CD8-positive, alpha-beta memory T cell (primary cell): ENCODE measurements at places on chromosomes 5 and 9. TPM values are rescaled to one million over a fixed set of nuclear protein-coding genes. Genes with fewer than 3 reads are reported as not detected.

GPR150 gene
- 0.26 TPM for total RNA-seq

FLT4 gene
- total RNA-seq = 8.2 TPM

PLAC8L1 gene
- total RNA-seq = 0.53 TPM

GAPT gene
- total RNA-seq = 0.26 TPM

WDR38 gene
- not detected for total RNA-seq

DNA sequence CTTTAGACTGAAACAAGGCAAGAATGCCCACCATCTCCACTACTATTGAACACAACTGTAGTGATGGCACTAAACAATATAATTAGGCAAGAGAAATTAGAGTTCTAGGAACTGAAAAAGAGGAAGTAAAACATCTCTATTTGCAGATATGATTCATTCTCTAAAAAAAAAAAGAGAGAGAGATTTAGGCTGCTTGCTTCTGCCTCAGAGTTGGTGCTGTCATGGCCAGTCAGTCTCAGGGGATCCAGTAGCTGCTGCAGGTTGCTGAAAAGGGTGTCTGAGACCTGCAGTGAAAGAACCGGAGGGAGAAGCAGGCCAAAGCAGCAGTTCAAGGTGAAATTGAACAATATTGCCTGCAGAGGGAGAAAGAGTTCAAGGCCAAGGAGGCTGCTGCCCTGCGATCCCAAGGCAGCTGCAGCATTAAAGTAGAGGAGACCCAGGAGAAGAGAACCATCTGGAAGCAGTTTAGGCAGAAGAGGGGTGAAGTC lies 72.5 kb downstream of the AP3B1 start:
- H3K27ac ChIP-seq = no peak overlapping the region
- no peaks in the 10 kb centered on the region for H3K4me1 ChIP-seq
- no peaks in the 10 kb centered on the region for H3K27me3 ChIP-seq
- no peak overlapping the region for H3K4me3 ChIP-seq
- no peaks in the 10 kb centered on the region for H3K36me3 ChIP-seq
- DNase-seq = no peak

- peaks cover 18% of the 10 kb centered on the region for H3K36me3 ChIP-seq
- H3K4me1 ChIP-seq = peaks cover 34% of the 10 kb centered on the region
- no peak overlapping the region for H3K4me3 ChIP-seq
These were observed 43.9 kb downstream of the PRRT1B start for GRCh38 chr9:131589124-131589711.

- no peak for DNase-seq
- no peak overlapping the region for H3K4me3 ChIP-seq
- no peaks in the 10 kb centered on the region for H3K4me1 ChIP-seq
- no peak overlapping the region for H3K27ac ChIP-seq
These were observed 197.7 kb downstream of the TENT4A start for GRCh38 chr5:6910950-6911349.

GRCh38 chr5:107930092-107930491 lies 259.4 kb upstream of the EFNA5 start:
- no peak for DNase-seq
- no peaks in the 10 kb centered on the region for H3K36me3 ChIP-seq
- no peak overlapping the region for H3K27ac ChIP-seq
- no peaks in the 10 kb centered on the region for H3K27me3 ChIP-seq
- H3K4me1 ChIP-seq = no peaks in the 10 kb centered on the region

DNA sequence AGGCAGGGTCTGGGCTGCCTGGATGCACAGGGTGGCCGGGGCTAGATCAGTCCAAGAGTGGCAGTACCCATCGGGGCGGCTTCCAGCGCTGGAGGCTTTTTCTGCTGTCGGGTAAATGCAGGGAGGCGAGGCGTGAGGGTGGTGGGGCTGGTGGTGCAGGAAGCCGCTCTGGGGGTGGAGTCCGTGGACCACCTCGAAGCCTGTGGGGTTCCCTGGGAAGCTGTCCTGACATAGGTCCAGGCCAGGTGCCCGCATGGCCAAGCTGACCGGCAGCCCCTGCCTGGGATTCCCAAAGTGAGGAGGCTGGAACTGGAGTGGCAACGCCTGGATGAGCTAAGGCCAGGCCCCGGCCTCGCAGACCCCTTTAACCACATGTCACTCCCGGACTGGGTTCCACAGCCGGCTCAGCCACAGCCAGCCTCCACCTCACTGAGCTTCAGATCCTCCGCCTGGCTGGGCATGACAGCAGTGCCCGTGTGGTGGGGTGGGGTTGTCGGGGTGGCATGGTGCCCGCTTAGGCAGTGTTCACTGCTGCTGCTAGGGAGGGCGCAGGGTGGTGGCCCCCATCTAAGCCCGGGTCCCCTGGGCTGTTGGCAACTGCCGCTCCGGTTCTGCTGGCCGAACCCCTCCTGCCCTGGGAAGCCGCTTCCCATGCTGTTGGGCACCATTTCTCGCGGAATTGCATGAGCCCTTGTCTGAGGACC lies 1.4 kb upstream of the QRFP start:
- no peaks in the 10 kb centered on the region for H3K36me3 ChIP-seq
- H3K4me3 ChIP-seq = no peak overlapping the region
- H3K27me3 ChIP-seq = peaks cover 26% of the 10 kb centered on the region
- H3K4me1 ChIP-seq = no peaks in the 10 kb centered on the region

GRCh38 chr5:113058706-113059226 lies 82.2 kb downstream of the DCP2 start:
- DNase-seq = no peak
- peaks cover 21% of the 10 kb centered on the region for H3K4me1 ChIP-seq
- H3K36me3 ChIP-seq = no peaks in the 10 kb centered on the region
- H3K27ac ChIP-seq = no peak overlapping the region

GRCh38 chr9:36358486-36358885 lies 41.6 kb downstream of the RNF38 start:
- DNase-seq = no peak
- peaks cover 16% of the 10 kb centered on the region for H3K36me3 ChIP-seq
- no peaks in the 10 kb centered on the region for H3K27me3 ChIP-seq
- no peak overlapping the region for H3K4me3 ChIP-seq
- no peak overlapping the region for H3K27ac ChIP-seq
- no peaks in the 10 kb centered on the region for H3K4me1 ChIP-seq

DNA sequence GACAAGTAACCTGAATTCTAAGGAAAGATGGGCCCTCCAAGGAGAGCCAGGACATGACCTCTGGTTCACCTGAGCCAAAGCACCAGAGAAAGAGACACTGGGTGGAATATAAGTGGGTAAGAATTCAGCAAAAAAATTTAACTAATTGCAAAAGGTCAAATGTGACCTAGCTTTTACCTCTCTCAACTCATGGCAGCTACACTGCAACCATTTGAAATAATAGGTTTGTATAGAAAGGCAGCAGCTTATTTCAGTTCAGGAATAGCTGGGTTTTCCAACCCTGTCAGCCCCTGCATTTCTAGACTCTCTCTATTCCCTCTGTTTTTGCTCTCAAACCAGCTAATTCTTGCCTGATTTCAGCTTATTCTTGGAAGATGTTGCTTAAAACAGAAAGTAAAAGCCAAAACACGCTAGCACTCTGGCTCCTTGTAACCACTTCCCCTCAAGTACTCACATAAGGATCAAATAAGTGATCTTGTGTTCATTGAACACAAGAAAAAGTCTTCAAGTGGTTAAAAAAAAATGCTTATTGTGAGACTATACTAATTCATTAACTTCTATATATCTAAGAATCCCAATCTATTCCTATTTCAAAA lies 101.1 kb upstream of the NR4A3 start:
- peak overlapping the region; percentile 57 for H3K4me3 ChIP-seq
- no peaks in the 10 kb centered on the region for H3K36me3 ChIP-seq
- peak; percentile 5 for DNase-seq
- no peaks in the 10 kb centered on the region for H3K27me3 ChIP-seq
- peaks cover 21% of the 10 kb centered on the region for H3K4me1 ChIP-seq

GRCh38 chr9:70398145-70398556 lies 16.3 kb downstream of the KLF9 start:
- peak overlapping the region; percentile 37 for H3K4me3 ChIP-seq
- H3K27me3 ChIP-seq = no peaks in the 10 kb centered on the region
- no peaks in the 10 kb centered on the region for H3K36me3 ChIP-seq
- DNase-seq = peak; percentile 47
- peaks cover 81% of the 10 kb centered on the region for H3K4me1 ChIP-seq
- H3K27ac ChIP-seq = peak overlapping the region; percentile 29

DNA sequence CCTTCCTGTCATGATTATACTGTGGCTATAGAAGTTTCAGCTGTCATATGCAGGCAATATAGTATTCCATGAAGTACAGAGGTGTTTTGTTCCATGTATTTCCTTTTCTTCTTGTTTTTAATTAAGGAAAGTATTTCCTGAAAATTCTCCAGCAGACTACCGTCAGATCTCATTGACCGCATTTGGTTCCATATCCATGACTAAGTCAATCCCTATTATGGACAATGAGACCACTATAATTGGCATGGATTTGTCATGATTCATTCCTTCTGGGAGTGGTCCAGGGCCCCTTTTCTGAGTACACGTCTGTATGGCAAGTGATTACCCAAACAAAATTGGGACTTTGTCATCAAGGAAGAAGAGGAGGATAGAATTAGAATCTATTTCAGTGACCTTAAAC lies 283.2 kb upstream of the CLINT1 start:
- no peak overlapping the region for H3K4me3 ChIP-seq
- H3K27me3 ChIP-seq = no peaks in the 10 kb centered on the region
- no peaks in the 10 kb centered on the region for H3K36me3 ChIP-seq

GRCh38 chr5:155154973-155155372 lies 141.4 kb downstream of the KIF4B start:
- no peak overlapping the region for H3K4me3 ChIP-seq
- no peaks in the 10 kb centered on the region for H3K36me3 ChIP-seq
- no peak for DNase-seq
- H3K27me3 ChIP-seq = no peaks in the 10 kb centered on the region

- H3K27ac ChIP-seq = no peak overlapping the region
- peaks cover 12% of the 10 kb centered on the region for H3K4me1 ChIP-seq
- DNase-seq = no peak
- H3K4me3 ChIP-seq = no peak overlapping the region
- no peaks in the 10 kb centered on the region for H3K27me3 ChIP-seq
These were observed 15.8 kb downstream of the MARCHF3 start for GRCh38 chr5:127014573-127014972.

DNA sequence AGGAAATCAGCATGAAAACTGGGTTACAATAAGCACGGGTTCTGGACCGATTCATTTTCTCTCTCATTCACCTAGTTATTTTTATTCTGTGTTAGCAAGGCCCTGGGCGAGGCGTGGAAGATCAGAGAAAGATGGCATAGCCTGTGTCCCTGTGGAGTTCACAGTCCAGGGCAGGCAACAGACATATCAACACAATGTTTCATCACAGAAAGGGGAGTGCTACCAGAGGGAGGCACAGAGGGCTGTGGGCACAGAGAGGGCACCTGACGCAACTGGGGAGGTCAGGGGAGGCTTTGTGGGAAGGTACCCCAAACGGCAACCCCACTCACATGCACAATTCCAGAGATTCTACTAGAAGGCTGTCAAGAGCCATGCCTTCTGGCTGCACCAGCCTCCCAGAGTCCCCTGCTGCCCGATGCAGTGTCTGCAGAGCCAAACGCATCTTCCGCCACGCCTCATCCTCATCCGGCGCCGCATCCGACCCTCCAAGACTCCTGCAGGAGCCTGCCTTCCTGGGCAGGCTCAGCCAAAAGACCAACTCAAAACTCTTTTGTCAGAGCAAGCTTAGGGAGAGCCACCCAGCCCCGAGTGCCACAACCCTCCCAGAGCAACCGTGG lies 1.4 kb downstream of the FAM193B start:
- peak overlapping the region; percentile 64 for H3K4me3 ChIP-seq
- H3K4me1 ChIP-seq = peaks cover 21% of the 10 kb centered on the region
- no peaks in the 10 kb centered on the region for H3K27me3 ChIP-seq
- no peak for DNase-seq
- H3K36me3 ChIP-seq = no peaks in the 10 kb centered on the region
- H3K27ac ChIP-seq = peak overlapping the region; percentile 49

DNA sequence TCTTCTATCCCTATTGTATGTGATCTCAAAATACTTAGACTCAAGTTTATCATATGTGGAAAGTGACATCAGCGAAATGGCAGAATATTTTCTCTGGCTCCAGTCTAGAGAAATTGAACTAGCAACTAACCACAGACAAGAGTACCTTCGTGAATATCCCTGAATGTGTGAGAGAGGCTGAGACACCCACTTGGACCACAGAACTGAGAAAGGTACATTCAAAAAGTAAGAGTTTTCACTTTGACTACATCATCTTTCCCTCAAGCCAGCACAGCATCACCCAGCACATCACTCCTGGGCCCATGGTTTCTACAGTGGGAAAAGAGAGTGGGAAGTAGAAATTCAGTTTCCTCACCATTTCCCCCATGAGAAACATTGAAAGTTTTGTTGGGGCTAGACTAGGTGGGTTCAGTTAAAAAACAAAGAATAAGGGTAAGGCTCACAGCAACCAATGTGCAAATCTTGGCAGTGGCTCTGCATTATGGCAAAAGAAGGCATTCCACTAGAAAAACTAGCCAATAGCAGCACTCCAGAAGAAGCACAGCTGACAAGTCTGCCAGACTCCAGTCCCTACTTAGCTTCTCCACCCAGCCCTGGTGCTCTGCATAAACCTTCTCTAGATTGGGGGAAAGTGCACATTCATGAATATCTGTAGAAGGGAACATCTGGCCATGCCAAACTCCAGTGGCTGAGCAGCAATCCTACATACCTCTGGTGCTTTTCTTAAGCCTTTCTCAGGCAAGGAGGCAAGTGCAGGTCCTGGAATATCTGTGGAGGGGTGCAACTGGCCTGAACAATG lies 225.6 kb upstream of the VLDLR start:
- H3K4me3 ChIP-seq = no peak overlapping the region
- no peaks in the 10 kb centered on the region for H3K36me3 ChIP-seq
- no peak for DNase-seq
- H3K27ac ChIP-seq = no peak overlapping the region
- H3K27me3 ChIP-seq = no peaks in the 10 kb centered on the region
- H3K4me1 ChIP-seq = no peaks in the 10 kb centered on the region

GRCh38 chr9:110531776-110532175 lies 47.8 kb downstream of the SVEP1 start:
- H3K27ac ChIP-seq = no peak overlapping the region
- no peak for DNase-seq
- H3K4me1 ChIP-seq = no peaks in the 10 kb centered on the region

GRCh38 chr9:136352682-136353081 lies 10.9 kb downstream of the DNLZ start:
- H3K4me3 ChIP-seq = no peak overlapping the region
- H3K36me3 ChIP-seq = no peaks in the 10 kb centered on the region
- H3K4me1 ChIP-seq = no peaks in the 10 kb centered on the region
- no peaks in the 10 kb centered on the region for H3K27me3 ChIP-seq
- no peak for DNase-seq

GRCh38 chr9:137077758-137078693 lies 709 bp downstream of the UAP1L1 start:
- H3K27ac ChIP-seq = no peak overlapping the region
- peak; percentile 54 for DNase-seq
- H3K4me1 ChIP-seq = peaks cover 7% of the 10 kb centered on the region
- H3K36me3 ChIP-seq = peaks cover 3% of the 10 kb centered on the region
- peak overlapping the region; percentile 47 for H3K4me3 ChIP-seq
- H3K27me3 ChIP-seq = no peaks in the 10 kb centered on the region

DNA sequence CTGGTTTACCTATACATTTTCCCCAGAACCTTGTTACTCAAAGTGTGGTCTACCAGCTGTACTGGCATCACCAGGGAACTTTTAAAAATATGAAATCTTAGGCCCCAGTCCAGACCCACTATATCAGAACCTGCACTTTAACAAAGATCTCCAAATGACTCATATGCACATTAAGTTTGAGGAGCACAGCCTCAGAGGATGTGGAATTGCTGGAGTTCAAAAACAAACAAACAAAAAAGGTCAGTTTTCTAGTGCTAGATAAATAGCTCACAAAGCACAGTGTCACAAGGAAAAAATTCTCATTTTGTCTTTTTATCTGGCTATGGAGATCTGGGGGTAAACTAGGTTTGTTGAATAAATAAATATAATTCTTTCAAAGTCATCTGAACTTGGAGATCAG lies 68.9 kb upstream of the ANKRD55 start:
- DNase-seq = no peak
- H3K36me3 ChIP-seq = no peaks in the 10 kb centered on the region
- H3K4me1 ChIP-seq = no peaks in the 10 kb centered on the region
- H3K27ac ChIP-seq = no peak overlapping the region
- no peak overlapping the region for H3K4me3 ChIP-seq
